ENCODE measurements at places on chromosomes 5 and 9. TPM values are rescaled to one million over a fixed set of nuclear protein-coding genes. Genes with fewer than 3 reads are reported as not detected.

GRCh38 chr5:62969409-62970120, 390.9 kb downstream of the LRRC70 start:
- no peak for DNase-seq

GRCh38 chr9:133701321-133701980, 36.7 kb downstream of the SARDH start:
- DNase-seq: peak; percentile 42

DNA sequence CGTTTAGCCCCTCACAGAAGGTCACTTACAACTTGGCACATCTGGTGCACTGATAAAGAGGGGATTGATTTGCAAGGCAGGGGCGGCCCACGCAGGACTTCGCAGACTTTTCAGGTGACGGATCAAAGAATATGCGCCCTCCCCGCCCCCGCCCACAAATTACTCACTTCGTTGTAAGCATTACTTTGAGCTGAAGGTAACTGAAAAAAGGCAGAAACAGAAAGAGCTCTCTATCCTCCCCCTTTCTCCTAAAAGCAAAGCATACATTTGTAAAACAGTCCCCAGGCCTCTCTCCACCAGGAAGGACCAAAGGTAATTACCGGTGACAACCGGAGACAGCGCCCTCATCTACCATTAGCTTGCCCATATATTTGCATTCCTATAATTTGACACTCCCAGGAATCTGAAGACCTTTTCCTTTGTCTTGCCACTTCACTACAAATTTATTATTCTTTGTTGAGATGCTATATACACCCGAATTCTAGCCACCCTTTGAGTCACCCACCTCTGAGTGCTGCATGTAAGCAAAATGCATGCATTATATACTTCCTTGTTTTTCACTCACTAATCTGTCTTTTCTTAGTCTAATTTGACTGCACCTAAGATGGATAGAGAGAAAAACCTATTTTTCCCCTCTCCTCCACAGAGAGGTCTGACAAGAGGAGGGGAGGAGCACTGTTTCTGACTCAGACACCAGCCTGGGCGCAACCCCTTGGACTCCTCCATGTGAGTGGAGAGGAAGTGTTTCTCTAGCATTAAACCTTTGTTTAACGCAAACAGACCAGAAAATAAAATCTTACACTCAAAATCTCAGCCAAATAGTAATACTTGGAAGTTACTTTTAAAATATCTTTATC, 74.7 kb upstream of the SPIN1 start:
- no peak for DNase-seq

DNA sequence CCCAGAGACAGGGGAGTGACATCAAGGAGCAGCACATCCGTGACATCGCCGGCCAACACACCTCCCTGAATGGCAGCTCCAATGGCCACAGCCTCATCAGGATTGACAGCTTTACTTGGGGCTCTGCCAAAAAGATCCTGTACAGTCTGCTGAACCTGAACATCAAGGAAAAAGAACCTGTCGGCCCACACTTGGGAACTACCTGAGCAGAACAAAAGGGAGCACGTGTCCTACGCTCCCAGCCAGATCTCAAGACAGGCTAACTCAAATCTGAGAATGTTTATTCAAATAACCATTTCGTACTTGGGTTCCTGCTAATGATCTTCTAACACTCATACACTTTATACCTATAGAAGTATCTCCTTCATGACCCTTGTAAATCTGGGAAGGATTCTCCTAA, 15.3 kb downstream of the HSPA9 start:
- no peak for DNase-seq

DNA sequence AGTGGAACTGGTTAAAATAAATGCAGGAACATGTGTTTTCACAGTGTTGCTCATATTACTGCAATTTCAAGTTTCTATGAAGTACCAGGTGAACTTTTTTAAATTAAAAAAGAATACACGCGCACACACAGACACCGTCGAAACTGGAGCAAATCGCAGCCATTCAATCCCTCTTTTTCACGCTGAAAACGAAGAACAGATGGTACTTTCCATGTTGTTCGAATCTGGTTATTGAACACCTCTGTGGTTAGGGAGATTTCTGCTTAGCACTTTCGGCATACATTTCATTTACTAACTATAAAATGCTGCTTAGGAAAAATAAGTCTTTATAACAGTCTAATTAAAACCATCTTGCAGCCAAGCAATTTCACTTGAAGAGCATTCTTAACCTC, 6.8 kb downstream of the ZNF608 start:
- no peak for DNase-seq

DNA sequence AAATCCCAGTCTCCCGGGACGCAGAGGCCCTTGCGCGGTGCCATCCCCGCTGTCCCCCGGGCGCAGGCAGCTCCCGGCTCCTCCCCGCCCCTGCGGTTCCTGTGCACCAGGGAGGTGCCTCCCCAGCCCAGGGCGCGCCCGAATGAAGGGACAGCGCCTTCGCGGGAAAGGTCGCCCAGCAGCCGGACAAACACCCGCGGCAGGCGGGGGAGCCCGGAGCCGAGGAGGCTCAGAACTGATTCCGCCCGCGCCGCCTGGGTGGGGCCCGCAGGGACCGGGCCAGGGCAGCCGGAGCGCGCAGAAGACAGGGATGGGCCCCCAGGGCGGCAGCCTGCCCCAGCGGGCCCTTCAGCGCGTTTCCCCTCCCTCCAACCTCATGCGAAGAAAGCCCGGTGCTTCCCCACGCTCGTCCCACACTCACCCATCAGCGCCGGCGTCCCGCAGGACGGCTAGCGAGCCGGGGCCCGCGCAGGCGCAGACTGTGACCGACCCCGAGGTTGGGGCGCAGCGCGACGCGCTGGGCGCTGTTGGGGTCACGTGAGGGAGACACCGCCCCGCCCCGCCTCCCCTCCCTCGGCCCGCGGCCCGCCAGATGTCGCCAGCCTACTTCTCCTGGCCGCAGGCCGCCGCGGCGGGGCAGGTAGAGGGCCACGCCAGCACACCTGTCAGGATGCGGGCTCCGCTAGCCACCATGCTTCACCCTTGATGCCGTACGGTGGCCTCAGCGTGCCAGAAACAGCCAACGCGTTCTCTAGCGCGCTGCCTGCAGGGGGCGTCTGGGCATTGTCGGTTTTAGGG, at the start of gene SLC25A51:
Gene SLC25A51, minus strand, starts transcription at position 481 of the 798 bp plus-strand sequence. CDS start 15,577 bp downstream, outside the sequence.
- peak; percentile 94 for DNase-seq

DNA sequence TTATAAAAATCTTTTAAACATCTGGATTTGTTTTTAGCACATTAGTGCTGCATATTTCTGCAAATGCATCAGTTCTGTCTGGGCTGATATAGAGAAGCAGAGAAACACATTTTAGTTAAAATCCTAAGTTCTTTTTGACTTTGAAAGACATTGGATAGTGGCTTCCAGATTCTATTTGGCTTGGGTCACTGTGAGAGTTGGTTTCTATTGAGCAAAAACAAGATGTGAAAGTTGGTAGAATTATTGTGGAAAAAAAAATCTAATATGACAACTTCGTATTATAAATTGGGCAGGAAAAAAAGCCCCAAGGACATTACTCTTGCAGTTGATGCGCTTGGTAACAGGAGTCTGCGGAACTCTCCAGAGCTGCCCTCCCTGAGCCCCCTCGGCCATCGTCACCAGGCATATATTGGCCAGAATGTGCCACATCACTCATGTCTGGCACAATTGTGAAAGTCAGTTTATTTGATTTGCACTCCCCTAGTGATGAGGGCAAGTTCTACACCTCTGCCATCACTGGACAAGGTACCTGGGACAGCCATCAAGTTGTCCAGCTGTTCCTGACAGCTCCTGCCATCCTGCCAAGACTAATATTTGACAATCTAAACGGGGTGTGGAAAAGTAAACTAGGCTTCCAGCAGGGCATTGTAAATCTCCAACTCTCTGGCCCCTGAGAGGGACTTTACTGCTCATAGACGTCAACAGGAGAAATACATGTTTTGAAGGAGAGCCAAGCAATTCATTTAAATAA, 334.5 kb downstream of the TENT4A start:
- DNase-seq: no peak

DNA sequence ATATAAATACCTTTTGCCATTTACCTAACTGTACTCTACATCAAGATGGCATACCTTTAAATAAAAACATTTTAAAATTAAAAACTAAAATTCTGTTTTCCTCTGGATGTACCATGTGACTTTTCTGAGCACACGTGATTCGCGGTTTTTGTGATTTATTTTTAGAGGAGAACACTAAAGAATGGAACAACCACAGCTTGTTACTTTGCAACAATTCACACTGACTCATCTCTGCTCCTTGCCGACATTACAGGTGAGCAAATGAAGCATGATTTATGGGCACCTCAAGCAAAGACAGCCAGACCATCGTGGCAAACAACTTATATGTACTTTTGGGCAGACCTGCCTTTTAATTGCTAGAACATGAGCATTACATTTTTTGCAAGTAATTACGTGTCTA, 61.3 kb downstream of the GDA start:
- no peak for DNase-seq

GRCh38 chr9:136787690-136788400, 3.3 kb upstream of the TMEM141 start:
- peak; percentile 75 for DNase-seq

DNA sequence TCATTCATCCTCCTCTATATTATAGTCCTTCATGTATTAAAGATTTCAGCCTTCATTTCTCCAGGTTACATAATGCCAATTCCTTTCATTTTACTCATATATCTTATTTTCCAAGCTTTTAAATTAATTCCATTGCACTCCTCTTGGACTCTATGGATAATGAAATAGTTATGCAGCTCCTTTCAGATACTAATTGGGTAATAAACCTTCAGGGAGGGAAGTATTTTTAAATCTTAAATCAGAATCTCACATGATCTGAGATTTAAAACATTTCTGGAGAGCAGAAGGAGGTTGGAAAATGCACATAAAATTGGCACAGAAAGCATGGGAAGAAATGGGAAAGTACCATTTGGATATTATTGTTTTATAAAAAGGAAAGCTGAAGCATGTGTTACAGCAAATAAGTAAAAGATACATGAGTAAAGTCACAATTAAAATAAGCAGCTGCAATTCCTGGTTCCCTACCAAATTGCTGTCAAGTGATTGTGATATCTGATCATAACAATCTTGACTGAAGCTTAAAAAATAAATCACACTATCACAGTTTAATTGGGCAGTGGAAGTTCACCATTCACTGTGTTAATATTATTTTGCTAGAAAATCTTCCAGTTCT, 257.9 kb upstream of the NREP start:
- DNase-seq: no peak

Gene SLC28A3
- total RNA-seq: 0.15 TPM

All from lower lobe of right lung (tissue), 2 donors.